D721Med (cell line): ENCODE measurements at places on chromosomes 1 and 21.

DNA sequence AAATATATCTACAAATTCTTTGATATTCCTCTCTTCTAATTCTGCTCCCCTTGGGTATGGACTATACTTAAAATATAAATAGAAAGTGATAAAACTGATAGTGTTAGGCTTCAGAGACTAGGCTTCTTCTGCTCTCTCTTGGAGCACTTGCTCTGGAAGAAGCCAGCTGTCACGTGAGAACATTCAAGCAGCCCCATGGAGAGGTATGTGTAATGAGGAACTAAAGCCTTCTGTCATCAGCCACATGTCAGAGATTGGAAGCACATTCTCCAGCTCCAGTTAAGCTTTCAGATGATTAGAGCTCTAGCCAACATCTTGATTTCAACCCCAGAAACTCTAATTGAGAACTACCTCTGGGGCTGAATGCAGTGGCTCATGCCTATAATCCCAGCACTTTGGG is 34.3 kb downstream of the XKR8 start:
- no peak for DNase-seq

- no peak for DNase-seq
These were observed 222.4 kb upstream of the B3GALT2 start for GRCh38 chr1:193408782-193409293.

- DNase-seq, result no peak
These were observed 22.4 kb downstream of the HUNK start for GRCh38 chr21:31895077-31895835.

GRCh38 chr21:25421321-25422028 is 185.8 kb downstream of the MRPL39 start:
- no peak for DNase-seq

- no peak for DNase-seq
These were observed 184.6 kb upstream of the JUN start for GRCh38 chr1:58968360-58968952.

- DNase-seq, result no peak
These were observed 81.1 kb upstream of the CLDN14 start for GRCh38 chr21:36560933-36561575.

- no peak for DNase-seq
These were observed 262.6 kb downstream of the SIPA1L2 start for GRCh38 chr1:232367293-232367692.

DNA sequence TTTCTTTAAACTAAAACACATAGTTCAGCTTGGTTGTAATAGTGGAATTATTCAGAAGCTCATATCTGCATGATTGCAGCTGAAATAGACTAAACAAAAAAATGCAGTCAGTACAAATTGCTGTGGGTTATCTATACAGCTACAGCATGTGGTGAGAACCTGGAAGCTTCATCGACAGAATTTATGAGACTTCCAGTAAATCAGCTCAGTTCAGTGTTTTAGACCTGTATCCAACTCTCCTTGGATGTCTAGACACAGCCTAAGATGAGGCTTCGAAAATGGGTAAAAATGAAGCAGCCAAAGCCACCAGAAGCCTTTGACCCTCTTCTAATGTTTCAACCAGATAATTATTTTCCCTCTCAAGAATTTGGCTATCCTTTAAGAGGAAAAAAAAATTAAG is 127.1 kb upstream of the C1orf105 start:
- no peak for DNase-seq

DNA sequence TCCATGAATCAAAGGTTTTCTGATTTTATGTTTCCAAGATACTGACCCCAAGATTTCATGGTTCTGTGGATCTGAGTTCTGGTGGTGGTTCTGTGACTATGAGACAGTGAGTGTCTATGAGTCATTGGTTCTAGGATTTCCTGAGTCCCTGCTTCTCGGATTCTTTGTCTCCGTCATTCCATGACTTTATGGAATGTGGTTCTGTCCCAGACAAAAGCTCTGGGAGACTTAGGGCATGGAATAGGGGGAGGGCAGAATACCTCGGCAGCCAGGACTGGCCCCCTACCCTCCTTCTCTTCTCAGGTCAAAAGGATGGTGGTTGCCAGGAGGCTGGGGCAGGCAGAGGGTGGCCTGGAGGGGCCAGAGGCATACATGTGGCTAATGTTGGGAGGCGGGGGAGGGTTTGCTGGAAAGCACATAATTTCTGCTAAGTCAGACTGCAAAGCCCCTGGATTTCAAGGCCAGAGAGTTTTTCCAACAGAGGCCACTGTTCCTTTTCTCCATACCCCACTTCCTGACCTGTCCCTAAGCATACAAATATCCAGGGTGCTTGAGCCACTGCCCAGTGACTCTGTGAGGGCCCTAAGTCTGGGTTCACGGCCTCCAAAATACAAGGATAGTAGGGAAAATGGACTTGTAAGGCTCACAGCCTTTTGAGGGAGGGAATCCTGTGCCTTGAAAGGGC is 17.2 kb downstream of the CDCP2 start:
- DNase-seq, result no peak
